ENCODE measurements at places on chromosomes 3 and 15.

DNA sequence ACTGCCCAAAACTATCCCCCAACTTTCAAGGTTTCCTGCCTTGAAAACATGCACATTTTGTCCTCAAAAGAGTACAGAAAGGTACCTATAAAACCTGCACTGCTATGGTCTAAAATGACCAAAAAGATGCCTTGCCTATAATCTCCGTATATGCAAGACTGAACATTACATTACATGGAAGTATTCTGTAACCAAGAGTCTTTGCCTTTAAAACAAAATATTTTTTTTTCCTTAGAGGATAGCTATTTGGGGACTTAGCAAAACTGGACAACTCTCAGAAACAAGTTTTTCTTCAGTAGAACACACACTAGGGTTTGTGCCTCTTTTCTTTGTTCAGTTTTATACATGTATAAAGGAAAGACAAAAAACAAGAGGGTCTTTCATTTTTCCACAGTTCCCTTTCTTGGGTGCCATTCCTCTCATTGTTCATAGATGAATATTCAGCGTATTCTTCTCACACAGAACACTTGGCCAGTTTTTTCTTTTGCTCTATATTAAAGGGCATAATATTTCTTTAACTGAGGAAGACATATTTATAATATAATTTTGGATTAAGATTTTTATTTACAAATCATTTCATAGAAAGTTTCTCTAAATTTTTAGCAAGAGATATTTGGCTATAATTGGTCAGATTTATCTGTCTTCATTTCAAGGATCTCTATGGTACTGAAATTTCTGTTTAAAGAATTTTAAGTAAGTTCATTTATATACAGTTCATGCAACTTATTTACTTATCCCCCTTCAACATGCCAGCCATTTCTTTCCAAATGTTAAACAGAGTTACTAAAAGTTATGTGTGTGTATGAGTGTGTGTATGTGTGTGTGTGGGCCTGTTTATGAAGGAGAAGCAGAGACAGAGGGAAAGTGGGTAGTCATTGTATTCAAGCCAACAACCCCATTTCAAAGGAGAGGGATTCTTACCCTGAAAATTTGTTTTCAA, 142.6 kb downstream of the ZBTB20 start:
- DNase-seq = no peak

GRCh38 chr3:59653405-59654122, 603.7 kb upstream of the CFAP20DC start:
- no peak for DNase-seq

DNA sequence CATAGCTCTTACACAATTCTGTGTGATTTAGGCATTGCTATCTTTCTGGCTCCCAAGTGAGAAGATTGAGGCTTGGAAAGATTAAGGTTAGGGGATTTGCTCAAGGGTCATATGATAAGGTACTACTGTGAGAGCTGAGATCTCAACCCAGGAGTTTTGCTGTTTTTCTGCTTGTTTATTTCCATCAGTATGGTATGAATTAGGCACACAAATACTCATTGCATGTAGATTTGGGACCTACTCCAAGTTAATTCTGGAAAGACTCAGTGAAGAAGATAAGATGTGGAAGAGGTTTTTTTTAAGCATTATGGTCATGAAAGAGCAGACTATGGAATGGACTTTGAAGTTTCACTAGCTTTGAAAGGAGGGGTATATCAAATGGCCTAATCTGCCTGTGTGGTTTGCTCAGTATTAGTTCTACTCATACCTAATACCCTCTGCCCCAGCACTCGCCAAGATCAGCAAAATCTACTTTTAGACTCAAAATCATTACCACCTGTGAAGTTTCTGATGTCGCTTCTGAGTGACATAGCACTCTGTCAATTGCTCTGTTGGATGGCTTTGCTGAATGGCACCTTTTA, 12.5 kb downstream of the MBNL1 start:
- no peak for DNase-seq

GRCh38 chr3:187352581-187353575, 15.3 kb upstream of the RTP4 start:
- DNase-seq = no peak

GRCh38 chr3:47476330-47476626, 537 bp upstream of the SCAP start:
- DNase-seq = no peak
